ENCODE measurements at places on chromosomes 1 and 21.

DNA sequence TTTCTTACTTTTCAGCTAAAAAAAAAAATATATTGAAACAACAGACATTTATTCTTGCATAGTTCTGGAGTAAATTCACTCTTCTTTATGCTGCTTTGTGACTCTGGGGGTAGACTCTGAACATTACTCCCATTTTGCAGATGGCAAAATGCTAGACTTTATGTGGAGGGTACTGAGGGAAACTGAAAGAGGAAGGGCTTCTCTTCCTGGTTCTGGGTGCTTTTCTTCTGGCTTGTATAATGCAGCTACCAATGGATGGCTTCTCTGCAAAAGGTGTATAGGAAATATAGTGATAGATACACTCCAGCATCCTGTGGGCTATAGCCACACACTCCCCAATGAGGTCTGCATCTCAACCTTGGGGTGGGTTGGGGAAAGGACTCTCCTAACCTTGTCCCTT, 19.7 kb upstream of the ZBTB40 start:
- DNase-seq, result no peak

DNA sequence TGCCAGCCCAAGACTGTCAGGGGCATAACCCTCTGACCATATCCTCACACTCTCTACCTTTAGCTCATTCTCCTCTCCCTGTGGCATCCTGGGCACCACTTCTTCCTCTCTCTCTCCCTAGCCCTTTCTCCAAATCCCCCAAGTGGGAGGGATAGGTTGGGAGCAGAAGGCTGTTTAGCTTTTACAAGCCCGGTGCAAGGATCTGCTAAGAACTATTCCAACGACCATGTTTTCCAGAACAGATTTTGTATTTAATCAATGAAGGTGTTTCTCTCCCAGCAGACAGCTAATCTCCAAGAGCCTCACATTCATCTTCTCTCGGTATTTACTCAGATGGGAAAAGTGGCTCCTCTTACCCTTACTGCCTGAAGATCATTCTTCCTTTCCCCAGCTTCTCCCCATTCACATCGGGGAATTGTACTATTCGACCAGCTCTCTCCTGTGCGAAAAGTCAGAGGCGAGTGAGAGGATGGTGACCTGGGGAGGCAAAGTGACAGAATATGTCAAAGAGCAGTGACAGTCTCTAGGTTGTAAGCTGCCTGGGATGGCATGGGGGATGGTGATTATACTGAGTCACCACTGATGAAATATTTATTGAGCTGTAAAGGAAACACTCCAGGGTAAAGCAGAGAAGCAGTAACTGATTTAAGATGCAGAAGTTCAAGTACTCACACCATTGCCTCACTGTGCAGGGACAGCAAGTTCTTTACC, 47.0 kb upstream of the RBM15 start:
- no peak for DNase-seq

DNA sequence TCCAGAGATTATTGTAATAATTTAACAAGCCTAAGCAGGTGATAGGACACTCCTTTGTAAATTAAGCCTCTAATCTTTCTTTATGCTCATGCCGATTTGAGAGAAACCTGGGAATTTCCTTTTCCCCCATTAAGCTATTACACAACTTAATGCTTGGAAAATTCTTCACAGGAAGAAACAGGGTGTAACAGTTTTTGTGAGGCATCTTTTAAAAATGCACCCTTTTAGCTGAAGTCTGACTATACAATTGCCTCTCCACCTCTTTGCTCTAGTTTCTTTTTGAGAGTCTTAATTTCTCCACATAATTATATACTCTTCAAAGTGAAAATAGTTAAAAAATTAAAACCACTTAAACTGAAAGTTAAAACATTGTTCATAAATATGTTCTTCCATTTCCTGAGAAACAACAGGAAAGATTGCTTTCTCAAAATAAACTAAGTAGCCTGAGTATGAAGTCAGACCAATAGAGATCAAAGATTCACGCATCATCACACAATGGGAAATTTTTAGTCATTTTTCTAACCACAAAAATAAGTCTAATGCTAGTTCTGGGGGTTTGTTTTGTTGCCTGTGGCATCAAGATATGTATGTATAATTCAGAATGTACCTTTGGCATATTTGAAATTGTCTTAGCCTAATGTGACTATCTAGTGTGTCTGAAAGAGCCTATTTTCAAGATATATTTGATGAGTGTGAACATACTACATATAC, 34.7 kb downstream of the LRRC8D start:
- DNase-seq, result no peak

GRCh38 chr1:183814121-183814681, 9.3 kb downstream of the RGL1 start:
- no peak for DNase-seq

DNA sequence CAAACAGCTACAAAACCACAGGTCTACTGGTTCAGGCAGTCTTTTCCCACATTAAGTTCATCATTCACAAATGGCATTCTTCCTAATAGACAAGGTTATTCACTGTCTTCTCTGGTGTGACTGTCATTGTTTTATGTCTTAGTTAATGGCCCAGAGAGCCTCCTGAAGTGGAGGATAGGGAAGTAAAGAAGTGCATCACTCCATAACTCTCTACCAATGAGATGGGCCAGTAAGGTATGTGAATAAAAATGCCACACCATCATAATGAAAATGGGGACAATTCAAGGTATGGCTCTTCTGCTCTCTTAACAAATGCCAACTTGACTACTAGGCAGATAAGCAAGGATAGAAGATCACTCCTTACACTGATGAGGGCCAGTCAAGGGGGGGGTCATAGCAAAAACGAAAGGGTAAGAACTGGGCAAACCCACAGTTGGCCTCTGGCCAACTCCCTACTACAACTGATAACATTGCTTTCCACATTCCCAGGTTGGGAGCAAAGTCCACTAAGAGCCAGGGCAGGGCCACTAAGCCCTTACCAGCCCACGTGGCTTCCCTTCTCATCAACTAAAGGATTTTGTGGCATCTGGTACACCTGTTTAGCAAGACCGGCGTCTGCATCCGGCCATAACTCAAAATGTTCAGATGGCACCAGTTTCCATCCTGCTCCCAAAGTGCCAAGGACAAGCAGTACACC, 10.0 kb downstream of the PABPC4 start:
- no peak for DNase-seq

- no peak for DNase-seq
Observed at GRCh38 chr21:45980271-45980670, 1.3 kb upstream of the COL6A1 start.

GRCh38 chr1:184854496-184855140, 100.0 kb upstream of the EDEM3 start:
- DNase-seq, result no peak

- DNase-seq, result peak; percentile 24
Observed at GRCh38 chr1:48627486-48627885, 149.2 kb downstream of the BEND5 start.

- no peak for DNase-seq
Observed at GRCh38 chr1:167499106-167499505, 19.2 kb downstream of the CD247 start.

DNA sequence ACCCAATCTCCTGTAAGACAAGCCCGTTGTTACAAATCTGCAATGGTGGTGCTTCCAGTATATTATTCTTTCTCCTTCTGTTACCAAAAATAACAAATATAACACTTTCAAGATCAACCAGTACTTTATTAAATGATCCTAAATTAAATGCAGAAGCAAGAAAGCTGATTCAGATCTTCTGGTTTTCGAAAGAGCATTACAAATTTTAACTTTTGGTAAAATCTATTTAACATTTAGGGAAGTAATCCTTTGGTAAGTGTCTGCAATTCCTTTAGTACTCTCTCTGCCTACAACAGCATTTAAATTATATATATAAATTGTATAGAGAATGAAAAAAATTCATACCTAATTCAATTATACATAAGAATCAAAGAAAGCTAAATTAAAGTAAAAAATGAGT, 198.6 kb upstream of the HMCN1 start:
- DNase-seq, result no peak

- DNase-seq, result no peak
Observed at GRCh38 chr1:26225033-26225831, 8.8 kb upstream of the CEP85 start.

GRCh38 chr1:174723816-174724215, 275.9 kb upstream of the CACYBP start:
- no peak for DNase-seq

- no peak for DNase-seq
Observed at GRCh38 chr1:53517821-53518352, 58.7 kb downstream of the DMRTB1 start.

DNA sequence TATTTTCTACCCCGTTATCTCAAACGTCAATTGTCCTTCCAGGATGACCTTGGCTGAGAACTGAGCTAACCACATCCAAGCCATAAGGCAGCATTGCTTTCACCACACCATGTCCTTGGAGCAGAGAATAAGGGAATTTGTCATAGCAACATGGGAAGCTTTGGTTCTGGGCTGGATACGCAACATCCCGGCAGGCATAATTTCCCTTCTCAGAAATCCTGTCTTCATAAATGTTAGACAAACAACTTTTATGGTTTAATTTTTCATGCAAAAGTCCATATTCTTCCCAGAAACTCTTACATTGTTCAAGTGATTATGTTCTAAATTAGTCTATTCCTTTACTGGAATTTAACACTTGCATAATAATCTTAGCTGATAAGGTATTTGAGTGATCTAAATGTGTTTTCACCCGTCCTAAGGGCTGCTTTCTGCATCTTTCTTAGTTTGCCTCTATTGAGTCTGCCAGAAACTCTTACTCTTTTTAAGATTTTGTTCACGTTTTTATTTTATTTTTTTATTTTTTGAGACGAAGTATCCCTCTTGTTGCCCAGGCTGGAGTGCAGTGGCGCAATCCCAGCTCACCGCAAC, 51.8 kb downstream of the KCNJ15 start:
- no peak for DNase-seq

DNA sequence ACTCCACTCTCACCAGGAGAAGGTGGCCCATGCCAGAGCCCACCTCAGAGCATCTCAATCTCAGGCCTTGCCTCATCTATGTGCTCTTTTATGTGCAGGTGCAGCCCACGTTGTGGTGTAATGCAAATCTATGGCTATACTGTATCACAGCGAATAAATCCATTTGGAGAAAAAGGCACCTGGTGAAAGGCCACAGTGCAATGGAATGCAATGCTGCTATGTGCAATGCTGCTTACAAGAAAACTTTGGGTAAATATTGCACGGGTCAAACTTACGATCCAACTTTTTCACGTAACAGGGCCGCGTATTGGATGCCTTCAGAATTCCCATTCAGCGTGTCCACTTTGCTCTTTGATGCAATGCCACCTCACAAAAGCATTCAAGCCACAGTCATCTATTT, 13.5 kb downstream of the ZBTB18 start:
- DNase-seq, result no peak

- DNase-seq, result no peak
Observed at GRCh38 chr1:118773656-118774055, 214.5 kb downstream of the TBX15 start.

DNA sequence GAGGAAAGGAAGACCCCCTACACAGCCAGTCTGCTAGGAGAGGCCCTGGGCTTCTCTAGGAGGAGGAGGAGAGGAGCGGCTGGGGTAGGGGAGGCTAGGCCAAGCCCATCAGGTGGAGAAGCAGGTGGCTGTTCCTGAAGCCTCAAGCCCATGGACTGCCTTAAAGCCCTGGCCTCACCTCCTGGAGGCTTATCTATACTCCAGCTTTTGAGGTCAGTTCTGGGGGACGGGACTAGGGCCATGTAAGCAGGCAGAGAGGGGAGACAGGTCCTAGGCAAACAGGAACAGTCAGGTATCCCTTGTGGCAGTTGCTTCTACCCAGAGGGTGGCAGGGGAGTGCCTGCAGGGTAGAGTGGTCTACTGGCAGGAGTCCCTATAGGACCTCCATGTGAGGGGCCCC, 40.6 kb downstream of the KCNC4 start:
- no peak for DNase-seq

DNA sequence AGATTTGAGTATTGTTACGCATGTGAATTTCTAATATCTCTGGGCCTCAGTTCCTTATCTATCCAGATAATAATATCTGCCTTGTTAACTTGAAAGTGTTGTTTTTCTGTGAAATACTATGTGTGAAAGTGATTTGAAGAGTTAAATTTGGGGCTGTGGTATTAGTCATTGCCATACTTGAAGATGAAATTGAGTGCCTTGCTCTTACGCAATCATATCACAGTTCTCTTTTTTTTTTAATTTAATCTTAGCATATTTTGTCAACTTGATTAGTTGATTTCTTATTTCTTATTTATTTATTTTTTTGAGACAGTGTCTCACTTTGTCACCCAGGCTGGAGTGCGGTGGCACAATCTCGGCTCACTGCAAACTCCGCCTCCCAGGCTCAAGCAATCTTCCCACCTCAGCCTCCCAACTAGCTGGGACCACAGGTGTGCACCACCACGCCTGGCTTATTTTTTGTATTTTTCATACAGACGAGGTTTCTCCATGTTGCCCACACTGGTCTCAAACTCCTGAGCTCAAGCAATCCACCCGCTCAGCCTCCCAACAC, 31.0 kb downstream of the AGO4 start:
- no peak for DNase-seq

DNA sequence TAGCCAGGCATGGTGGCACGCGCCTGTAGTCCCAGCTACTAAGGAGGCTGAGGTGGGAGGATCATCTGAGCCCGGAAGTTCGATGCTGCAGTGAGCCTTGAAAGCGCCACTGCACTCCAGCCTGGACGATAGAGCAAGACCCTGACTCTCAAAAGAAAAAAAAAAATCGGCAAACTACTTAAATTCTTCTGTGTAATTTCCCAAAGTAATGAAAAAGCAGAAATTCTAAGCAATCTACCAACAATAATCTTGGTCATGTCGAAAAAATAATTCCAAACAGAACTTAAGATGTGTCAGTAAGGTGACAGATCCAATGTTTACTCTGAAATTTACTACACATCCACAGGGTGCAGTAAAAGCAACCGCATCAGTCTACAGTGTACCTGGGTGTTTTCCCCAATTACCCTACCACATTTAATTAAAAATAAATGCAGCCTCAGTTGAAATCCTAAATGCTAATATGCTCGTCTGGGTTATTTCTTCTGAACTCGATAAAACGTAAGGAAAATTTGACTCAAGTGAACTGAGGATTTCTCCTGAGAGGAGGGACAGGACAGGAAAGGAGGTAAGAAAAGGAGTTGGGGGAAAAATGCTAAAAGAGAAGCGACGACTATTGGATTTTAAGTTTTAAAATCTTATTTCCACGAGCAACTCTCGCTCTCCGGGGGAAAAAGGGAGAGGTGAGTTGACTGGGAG, 801 bp downstream of the EPRS1 start:
- DNase-seq, result no peak

DNA sequence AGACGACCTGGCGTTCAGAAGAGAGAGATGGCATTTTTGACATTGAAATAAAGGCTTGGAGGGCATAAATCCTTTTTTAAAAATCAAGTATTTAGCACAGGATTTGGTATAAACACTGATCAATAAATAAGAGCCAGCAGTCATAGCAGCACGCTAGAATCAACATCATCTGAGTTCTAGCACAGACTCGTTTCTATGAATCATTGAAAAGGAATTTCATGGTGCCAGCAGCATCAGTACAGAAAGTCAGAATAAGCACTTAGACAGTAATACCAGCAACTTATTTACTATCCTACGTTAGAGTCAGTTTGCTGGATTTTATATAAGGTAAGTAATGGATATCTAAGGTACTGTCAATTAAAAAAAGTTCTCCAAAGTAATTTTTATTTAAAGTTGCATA, 119.3 kb downstream of the HLCS start:
- DNase-seq, result no peak
